ENCODE measurements at places on chromosomes 5 and 9.

DNA sequence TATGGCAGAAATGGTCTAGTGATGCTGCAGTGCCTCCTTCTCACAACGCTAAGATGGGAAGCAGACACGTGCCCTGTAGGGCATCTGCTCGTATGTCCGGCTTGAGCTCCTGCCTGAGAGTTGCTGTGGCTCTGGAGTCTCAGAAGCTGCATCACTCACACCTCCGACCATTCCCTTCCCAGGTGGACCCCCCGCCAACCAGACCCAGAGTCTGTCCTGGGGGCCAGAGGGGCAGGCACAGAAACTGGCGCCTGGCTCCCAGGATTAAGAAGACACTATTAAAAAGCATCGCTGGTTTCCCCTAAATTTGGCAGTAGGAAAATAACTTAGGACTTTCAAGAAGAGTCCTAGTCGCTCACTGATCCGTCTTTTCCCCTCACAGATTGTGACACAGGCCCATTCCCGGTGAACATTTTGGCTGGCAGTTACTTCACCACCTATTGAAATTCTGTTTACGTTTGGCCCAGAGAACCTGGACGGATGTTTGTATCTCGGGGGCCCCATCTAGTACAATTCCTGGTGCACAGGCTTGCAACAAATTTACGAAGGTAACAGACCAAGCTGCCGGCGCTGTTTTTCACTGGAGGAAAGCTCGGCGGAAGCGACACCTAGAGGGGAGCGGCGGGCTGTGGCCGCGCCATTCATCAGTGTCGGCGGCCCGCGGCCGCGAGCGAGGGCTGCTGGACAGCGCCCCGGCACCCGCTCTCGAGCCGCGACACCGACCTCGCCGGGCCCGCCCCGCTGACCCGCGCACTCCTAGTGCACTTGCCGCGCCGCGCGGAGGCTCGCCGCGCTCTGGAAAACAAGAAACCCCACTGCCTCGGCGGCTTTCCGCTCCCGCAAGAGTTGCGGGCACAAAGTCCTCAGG lies 1.6 kb downstream of the FSTL4 start:
- DNase-seq, result no peak

GRCh38 chr9:129556491-129557191 lies 64.3 kb downstream of the C9orf50 start:
- DNase-seq, result no peak

DNA sequence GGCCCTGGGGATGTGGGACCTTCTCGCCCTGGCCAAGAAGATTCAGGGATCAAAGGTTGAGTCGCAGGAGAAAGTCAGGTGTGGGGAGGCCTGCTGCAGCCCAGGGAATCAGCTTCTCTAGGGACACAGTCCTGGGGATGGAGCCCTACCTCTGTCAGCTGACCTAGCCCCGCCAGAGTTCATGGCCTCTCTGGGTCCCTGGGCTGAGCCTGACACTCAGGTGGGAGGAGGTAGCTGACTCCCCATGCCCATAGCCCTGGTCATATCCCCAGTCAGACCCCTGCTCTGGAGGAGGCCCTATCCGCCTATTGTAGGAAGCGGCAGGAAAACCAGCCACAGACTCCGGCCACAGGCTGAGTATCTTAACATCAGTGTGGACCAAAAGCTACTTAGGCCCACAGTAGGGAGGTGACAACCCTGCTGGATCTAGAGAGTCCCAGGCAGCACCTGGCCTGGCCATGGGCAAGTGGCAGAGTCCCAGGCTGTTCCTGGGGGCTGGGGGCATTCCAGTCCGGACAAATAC lies 15.0 kb upstream of the MRNIP start:
- DNase-seq, result no peak

DNA sequence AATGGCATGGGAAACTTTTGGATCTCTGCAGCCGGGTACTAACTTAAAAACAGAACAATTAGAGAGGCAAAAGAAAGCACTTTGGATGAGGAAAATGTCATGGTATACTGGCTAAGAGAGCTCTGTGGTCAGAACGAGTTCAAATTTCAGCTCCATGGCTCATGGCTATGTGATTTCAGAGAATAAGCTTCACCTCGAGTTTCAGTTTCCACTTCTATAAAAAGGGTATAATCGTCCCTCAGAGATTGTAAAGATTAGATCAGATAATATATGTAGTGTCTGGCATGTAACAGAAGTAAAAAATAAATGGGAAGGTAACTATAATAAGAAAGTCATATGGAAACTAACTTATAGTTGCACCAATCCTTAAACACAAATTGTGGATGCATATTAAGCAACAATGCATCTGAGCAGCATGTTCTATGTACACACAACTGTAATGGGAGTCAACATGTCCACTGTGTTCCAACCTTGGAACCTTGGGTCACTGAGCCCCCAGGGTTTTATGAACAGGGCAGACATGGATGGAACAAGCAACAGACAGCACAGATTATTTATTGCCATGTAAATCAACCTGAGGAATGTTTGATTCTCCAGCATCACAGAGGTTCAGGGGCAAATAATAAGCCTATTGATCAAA lies 145.4 kb downstream of the MAPKAP1 start:
- no peak for DNase-seq

DNA sequence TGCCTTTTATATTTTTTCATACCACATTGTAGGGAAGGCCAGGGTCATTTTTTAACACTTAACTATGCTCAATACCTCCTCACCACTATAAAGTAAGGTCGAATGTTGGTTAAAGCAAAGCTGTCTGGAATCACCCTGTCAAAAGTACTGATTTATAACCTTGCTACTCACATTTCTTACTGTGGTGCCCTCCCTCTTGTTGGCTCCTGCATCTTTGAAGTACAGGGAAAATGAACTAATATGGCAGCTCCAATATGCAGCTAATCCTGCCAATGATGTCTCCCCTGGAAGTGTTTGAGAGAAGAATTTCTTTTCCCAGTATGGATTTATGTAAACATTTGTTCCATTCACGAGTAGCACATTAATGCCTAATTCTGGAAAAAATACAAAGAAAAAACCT lies 108.4 kb upstream of the RPS23 start:
- peak; percentile 60 for DNase-seq

GRCh38 chr9:83070261-83070660 lies 7.3 kb upstream of the RASEF start:
- no peak for DNase-seq

GRCh38 chr9:136847826-136848392 lies 1.3 kb upstream of the PHPT1 start:
- peak; percentile 51 for DNase-seq

DNA sequence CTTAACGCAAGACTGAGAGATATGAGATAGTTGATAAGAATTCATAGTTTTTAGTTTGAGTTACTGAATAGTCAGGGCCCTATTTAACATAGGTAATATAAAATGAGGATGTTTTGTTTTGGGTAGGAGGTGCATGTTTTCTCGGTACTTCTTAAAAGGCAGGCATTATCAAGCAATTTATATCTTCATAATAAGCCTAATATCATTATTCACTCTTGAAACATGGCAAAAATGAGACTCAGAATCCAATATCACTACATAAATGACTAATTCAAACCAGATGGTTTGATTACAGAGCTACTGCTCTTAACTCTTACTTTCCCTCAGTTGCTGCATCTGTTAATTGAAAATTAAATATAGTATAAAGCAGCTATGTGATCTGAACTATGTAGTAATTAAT lies 2038.7 kb downstream of the EFNA5 start:
- no peak for DNase-seq

DNA sequence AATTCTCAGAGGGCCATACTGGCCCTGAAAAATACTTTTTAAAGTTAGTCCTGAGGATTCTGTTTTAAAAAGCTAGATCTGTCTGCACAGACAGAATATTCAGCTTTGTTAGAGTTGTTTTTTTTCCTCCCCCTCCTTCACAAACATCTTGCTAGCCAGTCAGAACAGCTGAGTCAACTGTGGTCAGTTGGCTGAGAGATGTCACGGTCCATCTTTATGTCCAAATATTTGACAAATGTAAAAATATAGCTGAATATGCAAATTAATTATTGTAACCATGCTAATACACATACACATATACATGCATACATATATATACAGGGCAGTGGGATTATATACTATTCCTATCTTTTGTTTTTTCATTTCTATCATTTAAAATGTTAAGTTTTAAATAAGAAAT lies 33.9 kb downstream of the UNC13B start:
- DNase-seq, result no peak

GRCh38 chr5:122844136-122844909 lies 1.1 kb upstream of the SNX24 start:
- DNase-seq, result no peak

DNA sequence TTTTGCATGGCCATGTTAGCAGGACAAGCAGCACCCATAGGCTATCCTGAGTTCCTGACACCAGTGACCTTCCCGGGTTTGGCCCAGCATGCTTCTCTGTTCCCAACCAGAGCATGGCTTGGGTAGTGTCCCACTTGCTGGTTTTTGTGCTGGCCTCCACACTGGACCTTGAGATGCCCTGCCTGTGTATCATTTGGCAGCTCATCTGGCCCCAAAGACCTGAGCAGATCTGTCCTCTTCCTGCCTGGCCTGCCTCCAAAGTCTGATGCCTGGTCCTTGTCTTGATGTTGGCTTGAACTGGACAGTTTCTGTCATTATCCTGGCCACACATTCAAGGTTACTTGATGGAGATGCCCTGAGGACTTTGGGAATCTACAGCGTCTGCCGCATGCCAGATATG lies 590.7 kb upstream of the KLF4 start:
- no peak for DNase-seq

GRCh38 chr9:23524607-23525155 lies 301.4 kb downstream of the ELAVL2 start:
- no peak for DNase-seq

GRCh38 chr9:71642056-71642455 lies 126.3 kb downstream of the CEMIP2 start:
- no peak for DNase-seq

DNA sequence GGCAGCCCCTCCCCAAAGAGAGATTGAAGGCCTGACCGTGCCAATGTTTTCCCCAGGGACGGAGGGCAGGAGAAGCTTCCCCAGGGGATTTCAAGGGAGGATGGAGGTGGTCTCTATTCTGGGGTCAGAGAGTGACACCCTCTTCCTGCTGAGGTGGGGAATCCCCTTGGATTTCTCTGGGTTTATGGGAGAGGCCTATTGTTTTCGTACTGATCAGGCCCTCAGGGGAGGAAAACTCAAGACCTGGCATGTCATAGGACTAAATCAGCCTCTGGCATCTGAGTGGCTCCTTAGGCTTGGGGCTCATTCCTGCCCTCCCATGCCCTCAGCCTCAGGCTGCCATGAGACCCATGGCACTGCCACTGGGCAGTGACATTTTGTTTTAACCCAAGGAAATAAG lies 44.6 kb downstream of the IRF1 start:
- no peak for DNase-seq

DNA sequence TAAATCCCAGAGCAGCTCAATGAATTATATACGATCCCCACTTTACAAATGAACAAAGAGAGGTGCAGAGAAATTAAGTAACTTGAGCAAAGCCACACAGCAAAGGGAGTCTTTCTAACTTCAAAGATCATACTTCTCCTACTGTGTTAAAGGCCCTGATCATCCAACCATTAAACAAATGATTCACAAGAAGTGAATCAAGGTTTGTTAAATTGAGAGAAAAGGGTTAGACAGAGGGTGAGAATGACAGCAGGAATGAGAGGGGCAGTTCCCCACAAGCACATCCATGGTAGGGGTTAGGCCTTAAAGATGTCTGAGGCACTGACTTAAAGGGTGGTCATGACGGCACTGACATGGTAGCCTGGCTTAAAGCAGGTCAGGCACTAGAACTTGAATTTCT lies 10.7 kb downstream of the IDNK start:
- DNase-seq, result no peak

DNA sequence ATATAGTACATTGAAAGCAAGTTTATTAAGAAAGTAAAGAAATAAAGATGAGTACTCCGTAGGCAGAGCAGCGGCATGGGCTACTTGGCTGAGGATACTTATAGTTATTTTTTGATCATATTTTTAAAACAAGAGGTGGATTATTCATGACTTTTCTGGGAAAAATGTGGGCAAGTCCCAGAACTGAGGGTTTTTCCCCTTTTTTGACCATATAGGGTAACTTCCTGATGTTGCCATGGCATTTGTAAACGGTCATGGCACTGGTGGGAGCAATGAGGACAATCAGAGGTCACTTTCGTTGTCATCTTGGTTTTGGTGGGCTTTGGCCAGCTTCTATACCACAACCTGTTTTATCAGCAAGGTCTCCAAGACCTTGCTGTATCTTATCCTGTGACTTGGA lies 5.2 kb upstream of the BASP1 start:
- DNase-seq, result no peak

DNA sequence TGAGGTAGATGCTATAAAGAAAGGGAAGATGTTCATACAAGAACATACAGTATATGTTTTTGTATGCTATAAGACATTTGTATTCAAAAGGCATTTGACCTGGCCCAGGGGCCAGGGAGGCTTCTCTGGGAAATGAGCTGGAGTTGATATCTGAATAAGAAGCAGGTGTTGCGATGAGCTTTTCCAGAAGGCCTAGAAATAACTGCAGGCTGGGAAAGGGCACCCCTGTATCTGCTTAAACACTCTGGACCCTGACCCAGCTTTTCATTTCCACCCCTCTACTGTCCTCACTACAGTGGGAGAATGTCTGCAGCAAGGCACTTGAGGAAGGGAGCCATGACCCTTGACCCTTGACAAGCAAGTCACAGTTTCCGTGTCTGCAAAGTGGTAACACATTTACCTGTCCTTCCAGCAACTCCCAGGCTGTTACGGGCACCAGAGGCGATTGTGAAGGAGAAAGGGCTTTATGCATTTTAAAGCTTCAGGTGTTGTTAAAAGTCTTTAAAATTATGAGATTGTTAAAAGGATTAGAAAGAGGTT lies 88.2 kb upstream of the PANK3 start:
- no peak for DNase-seq

GRCh38 chr5:99617335-99617734 lies 688.5 kb upstream of the CHD1 start:
- DNase-seq, result no peak

Measured in SHP77 (cell line).